ENCODE measurements at places on chromosomes 13 and 19.
A peak's percentile ranks its signal among the peaks of the same experiment; 100 is the strongest.

GRCh38 chr13:30037766-30038165, 187.3 kb upstream of the UBL3 start:
- no peak for DNase-seq

DNA sequence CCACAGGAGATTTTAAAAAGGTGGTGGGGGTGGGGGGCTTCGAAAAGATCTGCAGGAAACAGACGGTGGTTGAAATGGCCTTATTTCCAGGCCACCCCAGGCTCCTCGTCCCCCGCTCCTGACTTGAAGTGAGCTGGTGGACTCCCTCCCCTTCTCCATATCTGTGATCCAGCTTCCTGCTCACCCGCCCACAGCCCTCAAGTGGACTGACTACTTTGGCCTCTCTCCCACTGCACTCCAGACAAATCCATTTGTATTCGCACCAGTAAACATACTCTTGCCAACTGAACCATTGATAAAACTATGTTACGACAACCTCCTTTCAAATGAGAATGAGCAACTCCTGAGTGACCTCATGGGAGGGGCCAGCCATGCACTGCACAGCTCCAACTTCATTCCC, 259.5 kb downstream of the COL4A1 start:
- DNase-seq, result no peak

DNA sequence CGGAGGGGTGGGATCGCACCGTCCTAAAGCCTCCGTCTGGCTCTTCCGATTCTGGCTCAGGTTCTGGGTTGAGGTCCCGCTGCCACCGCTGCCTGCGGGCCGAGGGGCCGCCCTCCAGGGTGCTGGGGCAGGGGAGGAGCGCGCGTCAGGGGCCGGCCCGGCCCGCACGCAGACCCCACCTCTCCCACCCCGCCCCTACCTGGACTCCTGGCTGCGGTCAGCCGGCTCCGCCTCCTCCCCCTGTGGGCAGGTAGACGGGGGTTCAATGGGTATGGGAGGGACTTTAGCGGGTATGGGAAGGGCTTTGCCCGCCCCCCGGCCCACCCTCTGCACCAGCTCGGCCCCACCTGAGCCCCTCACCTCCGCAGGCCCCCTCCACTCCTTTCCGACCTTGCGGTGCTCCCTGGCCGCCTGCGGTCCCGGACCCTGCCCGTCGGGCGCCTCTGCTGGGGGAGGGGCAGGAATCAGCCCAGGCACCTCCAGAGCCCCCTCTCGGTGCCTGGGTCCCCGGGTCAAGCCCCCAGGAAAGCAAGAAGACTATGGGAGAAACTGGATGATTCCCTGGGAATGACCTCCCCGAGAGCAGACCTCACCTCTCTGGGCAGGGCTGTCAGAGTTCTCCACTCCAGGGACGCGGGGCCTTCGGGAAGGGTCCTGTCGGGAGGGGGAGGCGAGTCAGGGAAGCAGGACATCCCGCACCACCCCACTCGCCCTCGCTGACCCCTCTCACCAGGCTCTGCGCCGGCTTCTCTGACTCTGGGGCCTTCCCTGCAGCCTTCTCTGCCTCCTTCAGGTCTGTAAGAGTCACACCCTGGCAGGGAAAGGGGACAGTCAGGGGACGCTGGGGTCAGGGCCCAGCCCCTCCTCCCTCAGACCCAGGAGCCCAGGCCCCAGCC, 17.0 kb downstream of the EPS8L1 start:
- no peak for DNase-seq

- DNase-seq, result no peak
Observed at GRCh38 chr19:1133471-1133929, 29.7 kb downstream of the GPX4 start.

- DNase-seq, result no peak
Observed at GRCh38 chr13:21980049-21980448, 309.2 kb downstream of the FGF9 start.

DNA sequence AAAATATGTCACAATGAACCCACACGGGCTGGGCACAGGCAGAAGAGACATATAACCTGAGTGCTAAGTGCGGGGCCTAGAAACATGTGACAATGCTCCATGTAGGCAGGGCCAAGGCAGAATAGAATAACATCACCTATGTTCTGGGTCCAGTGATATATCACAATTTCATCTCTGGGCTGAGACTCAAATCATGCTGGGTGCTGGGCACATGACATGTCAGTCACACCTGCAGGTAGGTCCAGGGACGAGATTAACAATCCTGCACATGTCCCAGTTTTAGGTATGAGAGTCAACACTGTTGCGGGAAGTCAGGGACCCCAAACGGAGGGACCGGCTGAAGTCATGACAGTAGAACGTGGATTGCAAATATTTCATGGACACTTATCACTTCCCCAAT, 50.3 kb downstream of the ZNF99 start:
- DNase-seq, result no peak

DNA sequence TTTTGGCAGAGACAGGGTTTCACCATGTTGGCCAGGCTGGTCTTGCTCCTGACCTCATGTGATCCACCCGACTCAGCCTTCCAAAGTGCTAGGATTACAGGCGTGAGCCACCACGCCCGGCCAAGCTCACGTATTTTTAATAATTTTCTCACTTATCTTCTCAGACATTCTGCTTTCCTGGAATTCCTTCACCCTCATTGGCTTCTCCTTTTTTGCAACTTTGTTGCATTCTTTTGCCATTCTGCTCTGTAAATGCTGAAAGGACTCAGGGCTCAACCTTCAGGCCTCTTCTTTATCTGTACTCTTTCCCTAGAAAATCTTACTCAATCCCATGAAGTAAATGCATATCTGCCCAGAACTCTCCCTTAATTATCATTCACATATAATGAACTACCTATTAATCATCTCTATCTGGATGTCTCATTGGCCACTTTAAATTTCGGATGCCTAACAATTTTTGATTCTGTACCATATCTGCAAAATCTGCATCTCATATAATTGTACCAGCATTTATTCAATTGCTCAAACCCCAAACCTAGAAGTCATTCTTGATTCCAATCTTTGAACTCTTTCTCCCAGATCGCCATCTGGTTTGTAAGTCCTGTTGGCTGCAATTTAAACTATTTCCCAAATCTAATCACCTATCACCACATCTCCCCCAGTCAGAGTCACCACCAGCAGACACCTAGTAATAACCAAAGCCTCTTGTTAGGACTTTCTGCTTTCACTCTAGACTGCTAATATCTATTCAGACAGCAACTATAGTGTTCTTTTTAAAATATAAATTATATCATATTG, 18.2 kb upstream of the OXGR1 start:
- no peak for DNase-seq

DNA sequence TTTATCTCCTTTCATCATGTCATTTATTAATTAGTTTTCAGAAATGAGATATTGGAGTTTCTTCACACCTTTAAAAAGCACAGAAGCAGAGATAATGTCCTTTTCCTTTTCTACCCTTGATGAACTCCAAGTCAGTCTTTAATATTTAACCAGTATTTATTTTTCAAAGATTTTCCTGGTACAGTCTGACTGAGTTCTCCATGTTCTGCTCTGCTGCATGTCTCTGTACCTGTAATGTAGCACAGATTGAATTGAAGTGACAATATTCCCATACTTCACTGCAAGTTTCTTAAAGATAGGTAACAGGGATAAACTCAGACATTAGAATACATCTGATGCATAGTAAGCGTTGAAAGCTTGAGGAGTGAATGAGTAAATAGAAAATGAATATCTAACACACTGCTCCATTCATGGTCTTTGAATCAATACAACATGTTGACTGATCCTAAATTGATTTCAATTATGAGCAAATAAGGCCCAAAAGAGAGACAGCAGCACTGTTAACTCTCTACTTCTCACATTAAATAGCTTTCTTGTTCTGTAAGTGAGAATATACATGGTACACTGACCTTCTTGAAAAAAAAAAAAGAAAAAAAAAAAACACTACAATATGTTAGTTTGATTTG, 1323.6 kb upstream of the PRR20A start:
- no peak for DNase-seq

DNA sequence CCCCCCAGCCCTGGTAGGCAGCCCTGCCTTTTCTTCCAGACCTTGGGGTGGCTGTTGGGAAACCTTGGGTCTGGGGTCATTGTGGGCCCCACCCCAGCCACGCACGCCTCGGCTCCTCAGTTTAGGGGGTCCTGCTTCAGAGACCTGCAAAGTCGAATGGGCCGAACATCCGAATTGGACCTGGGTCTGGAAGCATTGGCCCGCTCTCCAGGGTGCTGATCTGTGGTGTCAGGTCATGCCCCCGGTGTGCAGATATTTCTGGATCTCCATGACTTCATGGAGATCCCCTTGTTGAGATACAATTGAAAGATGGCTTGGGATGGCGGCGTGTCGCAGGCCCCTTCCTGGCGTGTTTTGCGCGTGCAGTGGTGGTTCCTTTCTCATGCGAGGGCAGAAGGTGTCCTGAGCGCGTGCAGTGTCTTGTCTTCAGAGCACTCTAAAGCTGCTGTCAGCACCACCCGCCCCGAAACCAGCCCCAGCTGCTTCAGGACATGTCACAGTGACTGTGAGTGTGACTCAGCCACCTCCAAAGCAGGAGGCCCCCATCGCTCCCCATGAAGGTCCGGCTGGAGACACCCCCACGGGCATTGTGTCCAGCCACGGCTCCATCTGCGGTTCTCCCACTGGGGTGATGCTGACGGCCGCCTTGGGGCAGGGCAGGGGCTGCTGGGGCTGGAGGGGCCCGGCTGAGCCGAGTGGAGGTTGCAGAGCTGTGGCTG, 112.7 kb downstream of the KDM4B start:
- no peak for DNase-seq

GRCh38 chr13:25037057-25037813, 58.7 kb upstream of the PABPC3 start:
- peak; percentile 2 for DNase-seq

- DNase-seq, result no peak
Observed at GRCh38 chr13:31891472-31891871, 140.1 kb upstream of the FRY start.

DNA sequence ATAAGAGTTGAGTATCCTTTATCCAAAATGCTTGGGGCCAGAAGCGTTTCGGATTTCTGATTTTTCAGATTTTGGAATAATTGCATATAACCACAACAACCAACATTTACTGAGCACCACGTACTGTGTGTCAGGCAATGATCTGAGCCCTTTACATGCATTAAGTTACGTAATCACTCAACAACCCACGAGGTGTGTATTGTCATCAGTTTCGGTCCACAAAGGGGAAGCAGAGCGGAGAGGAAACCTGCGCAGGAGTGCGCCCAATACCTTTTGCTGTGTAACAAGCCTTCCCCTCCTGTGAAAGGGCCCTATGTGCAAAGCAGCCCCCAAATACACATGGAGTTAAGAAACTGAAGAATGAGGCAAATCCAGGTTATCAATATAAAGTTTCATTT, 20.7 kb upstream of the NLRP12 start:
- DNase-seq, result no peak

GRCh38 chr13:30859326-30859725, 46.7 kb upstream of the MEDAG start:
- no peak for DNase-seq

DNA sequence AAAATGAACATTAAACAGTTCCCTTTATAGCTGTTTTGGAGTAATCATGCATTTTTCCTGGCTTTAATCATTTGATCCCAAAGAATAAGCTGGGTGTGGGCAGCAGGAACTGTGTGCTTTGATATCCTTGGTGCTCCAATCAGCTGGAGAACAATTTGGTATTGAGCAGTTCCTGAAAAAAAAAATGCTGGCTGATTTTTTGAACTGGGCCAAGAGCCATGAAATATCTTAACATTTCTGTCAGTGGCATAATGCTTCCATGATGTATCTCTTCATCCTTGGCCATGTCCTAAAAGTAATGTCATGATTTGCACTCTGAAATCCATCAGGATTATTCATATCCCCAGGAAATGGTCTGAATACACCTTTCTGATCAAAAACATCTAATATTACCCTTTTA, 134.7 kb downstream of the LHFPL6 start:
- DNase-seq, result no peak

DNA sequence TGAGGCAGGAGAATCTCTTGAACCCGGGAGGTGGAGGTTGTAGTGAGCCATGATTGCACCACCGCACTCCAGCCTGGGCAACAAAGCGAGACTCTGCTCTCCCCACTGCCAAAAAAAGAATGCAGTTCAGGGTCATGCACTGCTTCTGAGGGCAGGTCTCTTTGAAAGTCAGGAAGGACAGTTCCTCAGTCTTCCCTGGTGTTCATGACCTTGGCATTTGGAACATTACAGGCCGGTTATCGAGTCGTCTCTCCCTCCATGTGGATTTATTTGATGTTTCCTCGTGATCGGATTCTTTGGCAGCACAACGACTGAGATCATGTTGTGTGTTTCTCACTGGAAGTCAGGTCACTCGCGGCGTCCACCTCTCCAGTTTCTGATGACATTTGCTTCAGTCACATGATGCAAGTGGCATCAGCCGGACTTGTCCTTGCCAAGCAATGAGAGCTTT, 17.2 kb downstream of the FGF21 start:
- DNase-seq, result no peak

GRCh38 chr13:111129465-111130115, 14.5 kb downstream of the ARHGEF7 start:
- no peak for DNase-seq

DNA sequence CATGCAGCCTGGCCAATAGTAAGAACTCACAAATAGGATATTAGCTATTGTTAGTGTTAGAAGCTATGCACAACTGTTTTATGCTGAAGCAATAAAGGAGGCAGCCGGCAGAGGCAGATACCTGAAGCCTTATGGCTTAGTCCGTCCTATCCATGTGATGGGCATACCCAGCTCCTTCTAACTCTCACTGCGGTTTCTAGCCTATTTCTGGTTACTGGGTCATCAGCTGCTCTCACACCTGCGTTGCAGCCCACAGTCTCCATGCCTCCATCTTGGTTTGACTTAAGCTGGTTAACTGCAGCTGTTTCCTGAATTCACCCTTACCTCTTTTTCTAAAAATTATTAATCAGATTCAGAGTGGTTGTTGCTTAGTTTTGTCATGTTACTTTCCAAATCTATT, 40.5 kb upstream of the CNMD start:
- no peak for DNase-seq

DNA sequence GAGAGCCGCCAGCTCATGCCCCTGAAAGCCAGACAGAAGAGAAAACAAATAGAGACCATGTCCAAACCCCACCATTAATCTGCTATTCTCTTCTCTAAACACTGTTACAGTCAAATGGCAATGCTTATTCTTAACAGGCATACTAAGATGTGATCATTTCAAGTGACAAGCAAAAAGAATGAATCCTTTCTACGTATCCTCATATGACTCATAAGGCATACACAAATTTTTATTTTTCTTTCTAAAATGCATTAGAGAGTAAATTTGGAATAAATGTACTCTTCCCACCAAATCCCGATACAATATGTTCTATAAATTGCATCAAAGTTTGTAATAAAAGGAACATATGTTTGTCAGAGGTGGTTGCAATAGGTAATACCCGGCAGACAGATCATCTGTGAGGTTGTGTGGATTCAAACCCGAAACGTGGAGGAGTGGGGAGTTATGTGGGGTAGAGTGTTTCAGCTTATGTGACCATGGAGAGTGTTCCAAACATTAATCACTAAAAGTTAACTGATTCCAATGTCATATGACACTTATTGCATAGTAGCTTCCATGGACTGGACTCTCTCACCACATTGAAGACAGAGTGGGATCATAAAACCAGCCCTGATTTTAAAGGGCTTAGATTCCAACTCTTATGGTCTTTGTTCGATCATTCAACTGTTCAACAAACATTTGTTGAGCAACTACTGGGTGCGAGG, 213.1 kb downstream of the DCLK1 start:
- DNase-seq, result no peak
